ENCODE measurements at places on chromosomes 3 and 15.

DNA sequence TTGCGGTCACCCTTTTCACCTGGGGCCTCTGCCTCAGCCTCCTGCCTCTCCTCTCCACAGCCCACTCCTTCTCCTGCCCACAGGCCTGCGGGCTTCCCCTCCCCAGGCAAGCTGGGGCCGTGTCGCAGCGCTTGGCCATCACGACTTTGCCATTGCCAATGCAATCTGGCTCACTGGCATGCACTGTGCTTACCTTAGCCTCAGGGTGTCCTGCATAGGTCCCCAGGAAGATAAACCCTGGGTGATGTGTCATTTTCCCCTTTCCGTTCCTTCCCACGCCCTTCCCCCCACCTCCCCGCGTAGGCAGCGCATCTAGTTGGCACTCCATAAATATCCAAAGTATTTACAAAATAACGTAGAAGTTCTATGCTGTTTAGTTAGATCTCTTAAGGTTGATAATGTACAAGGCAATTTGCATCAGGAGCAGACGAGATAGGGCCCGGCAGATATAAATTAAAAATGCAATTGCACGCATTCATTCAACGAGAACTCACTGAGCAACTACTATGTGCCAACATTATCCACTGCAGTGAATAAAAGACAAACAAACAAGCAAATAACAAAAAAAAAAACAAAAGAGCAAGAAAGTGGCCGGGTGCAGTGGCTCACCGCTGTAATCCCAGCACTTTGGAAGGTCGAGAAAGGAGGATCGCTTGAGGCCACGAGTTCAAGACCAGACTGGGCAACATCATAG is 973 bp upstream of the COPG1 start:
- DNase-seq, result no peak

DNA sequence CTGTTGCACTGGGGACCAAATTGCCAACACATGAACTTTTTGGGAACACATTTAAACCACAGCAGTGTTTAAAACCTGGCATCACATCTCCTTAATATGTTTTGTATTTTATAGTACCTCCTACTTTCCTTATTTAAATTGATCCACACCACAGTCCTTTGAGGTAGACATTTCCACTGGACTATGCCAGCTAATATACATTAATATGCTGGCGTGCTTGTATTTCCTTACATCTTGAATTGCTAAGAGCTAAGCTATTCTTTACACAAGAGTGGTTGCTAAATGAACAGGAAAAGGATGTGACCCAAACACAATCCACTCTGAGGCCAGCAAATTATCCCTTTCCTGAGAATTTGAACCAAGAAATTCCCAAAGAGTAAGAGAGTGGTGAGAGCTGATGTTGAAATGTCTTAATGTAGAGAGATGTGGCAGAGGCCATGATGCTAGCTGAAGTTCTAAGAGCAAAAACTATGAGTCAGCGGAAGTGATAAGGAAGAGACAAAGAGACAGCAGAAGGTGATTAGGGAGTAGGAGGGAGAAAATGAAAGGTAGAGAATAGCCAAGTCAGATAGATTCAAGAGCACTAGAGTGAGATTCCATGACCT is 131.2 kb downstream of the CD47 start:
- DNase-seq, result no peak

- no peak for DNase-seq
These were observed 22.2 kb downstream of the TARS3 start for GRCh38 chr15:101702077-101702476.

- DNase-seq, result no peak
These were observed 32.4 kb downstream of the PEAK1 start for GRCh38 chr15:77387365-77388105.

GRCh38 chr3:45932112-45932511 is 11.2 kb upstream of the CXCR6 start:
- no peak for DNase-seq

- no peak for DNase-seq
These were observed 381.2 kb downstream of the WDR72 start for GRCh38 chr15:53378096-53378800.

GRCh38 chr3:144429719-144430121 is 458.1 kb downstream of the DIPK2A start:
- peak; percentile 12 for DNase-seq

GRCh38 chr3:143832433-143832832 is 15.8 kb downstream of the SLC9A9 start:
- DNase-seq, result no peak

DNA sequence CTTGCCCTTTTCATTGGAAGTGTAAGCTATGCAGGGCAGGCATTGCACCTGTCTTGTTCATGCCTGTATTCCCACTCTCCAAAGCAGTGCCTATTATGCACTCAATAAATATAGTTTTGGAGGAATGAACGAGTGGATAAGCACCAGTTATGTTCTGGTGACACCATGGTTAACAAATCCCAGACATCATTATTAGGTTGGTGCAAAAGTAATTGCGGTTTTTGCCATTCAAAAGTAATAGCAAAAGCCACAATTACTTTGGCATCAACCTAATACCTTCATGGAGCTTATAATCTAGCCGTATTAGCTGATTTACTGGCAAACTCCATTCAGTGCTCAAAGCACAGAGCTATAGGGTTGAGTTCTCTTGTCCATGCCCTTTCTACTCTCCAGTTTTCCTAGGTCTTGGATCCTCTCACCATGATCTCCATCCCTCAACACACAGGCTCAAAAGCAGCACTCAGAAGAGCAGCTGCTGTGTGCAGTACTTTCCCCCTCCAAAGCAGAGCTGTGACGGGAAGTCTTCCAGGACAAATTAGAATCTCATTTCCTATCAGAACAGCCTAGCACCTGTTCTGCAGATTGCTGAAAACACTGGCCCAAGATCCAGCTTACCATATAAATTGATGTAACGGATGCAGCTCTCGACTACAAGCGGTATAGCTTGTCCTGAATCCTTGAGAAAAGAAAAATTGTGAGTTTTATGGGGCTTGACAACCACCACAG is 63.2 kb upstream of the RAD18 start:
- no peak for DNase-seq

- DNase-seq, result no peak
These were observed at the start of gene FAM107A for GRCh38 chr3:58577269-58577821. Gene FAM107A (minus strand): TSS chr3:58577391. CDS start chr3:58569860, 7,531 bp downstream.

- peak; percentile 24 for DNase-seq
These were observed 31.0 kb downstream of the HEG1 start for GRCh38 chr3:125024817-125025216.

GRCh38 chr3:187593451-187593850 is 76.7 kb downstream of the SST start:
- no peak for DNase-seq

DNA sequence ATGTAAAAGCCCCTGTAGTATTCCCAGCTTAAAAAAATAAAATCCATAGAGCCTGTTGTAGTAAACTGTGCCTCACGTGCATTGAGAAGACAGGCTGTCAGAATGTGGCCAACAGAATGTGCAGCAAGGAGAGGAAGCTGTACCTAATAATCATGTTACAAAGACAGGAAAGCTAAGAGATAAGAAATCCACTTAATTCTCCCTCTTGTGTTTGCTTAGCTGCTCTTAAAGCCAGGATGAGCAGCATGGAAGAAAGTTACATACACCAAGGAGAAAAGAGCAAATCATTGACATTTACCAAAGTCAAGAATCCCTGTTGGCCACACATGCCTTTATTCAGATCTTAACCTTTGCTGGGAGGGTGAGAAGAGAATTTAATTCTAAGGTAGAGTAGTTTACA is 85.9 kb downstream of the TNIK start:
- DNase-seq, result no peak

- peak; percentile 86 for DNase-seq
These were observed 71.9 kb downstream of the MGLL start for GRCh38 chr3:127750226-127751031.

GRCh38 chr3:160977773-160978172 is 127.4 kb downstream of the B3GALNT1 start:
- DNase-seq, result no peak

DNA sequence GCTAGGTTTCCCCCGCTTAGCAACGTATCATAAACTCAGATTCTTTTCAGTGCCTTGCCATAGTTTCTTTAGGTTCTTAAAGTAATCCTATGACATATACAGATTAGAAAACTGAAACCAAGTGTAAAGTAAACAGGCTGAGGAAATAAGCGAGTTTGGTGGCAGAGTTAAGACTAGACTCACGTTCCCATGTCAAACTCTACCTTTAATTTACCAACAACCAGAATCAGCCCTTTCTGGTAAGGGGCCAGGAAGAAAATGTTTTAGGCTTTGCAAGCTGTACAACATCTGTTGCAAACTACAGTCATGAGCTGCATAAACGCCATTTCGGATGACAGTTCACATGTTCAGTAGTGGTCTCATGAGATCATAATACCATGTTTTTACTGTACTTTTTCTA is 128.0 kb upstream of the PRICKLE2 start:
- peak; percentile 47 for DNase-seq

DNA sequence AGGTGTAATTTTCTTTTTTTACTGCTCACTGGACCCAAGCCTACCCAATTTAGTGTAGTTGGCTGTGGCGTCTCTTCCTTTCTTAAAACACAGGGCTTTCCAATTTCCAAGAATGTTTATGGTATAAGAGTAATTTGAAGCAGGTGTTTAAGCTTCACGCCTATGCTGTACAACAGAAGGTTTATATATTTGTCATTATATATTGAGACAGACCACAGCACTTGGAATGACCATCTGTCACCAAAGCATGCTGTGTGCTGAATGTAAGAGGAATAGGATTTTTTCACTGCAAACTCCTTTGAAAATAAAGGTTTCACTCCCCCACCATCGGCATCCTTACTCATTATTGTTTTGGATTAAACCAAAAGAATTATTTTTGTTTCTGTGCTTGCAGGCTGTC is 325.7 kb downstream of the OTOL1 start:
- DNase-seq, result no peak

DNA sequence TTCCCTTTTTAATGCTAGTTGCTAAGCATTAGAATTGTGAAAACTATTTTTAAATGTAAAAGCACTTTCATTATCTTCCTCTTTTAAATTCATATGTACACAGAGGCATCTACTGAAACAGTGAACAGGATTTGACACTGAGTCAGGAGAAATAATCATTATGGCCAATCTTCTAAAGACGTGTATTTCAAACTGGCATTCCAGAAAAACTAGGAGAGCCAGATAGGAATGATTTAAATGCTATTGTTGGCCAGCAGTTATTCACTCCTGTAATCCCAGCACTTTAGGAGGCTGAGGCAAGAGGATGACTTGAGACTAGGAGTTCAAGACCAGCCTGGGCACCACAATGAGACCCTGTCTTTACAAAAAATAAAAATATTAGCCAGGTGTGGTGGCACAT is 67.6 kb upstream of the RAP2B start:
- DNase-seq, result no peak

DNA sequence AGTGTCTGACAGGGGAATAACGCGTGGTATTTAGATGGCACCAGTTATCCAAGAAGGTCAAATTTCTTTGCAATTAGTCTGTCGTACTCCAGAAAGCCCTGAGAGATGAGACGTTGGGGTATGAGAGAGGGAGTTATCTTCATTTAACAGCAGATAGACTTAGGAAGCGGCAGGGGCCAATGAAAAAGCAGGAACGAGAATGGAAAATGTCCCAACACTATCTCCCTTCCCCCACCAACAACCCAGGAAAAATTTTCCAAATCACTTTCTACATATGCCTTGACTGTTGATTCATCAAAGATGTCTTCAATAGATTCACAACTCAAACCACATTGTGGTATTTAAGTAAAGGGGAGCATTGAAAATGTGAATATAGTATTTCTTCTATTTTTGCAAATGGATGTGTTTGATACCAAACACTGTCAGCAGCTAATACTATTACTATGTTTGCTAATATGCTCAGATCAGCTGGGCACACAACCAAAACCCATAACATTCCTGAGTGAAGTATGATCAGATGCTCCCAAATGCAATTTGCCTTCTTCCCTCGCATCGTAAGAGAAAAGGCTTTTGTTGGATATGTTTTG is 13.3 kb upstream of the GREM1 start:
- no peak for DNase-seq

DNA sequence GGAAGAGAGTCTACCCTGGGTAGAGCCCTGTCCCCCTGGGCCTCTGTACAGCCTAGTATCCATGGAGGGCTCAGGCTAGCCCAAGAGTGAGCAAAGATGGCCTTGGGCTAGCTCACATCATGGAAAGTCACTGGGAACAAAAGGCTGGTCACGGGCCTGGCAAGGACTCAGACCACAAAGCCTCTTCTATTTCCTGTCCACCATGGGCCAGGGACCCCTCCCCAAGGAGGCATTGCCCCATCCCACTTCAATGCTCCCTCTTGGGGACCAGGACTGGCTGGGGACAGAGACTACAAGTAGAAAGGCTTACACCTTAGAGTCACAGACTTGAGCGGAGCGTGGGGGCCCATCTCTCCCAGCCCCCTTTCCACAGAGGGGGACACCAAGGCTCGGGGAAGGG is 16.9 kb downstream of the DUSP7 start:
- DNase-seq, result no peak

DNA sequence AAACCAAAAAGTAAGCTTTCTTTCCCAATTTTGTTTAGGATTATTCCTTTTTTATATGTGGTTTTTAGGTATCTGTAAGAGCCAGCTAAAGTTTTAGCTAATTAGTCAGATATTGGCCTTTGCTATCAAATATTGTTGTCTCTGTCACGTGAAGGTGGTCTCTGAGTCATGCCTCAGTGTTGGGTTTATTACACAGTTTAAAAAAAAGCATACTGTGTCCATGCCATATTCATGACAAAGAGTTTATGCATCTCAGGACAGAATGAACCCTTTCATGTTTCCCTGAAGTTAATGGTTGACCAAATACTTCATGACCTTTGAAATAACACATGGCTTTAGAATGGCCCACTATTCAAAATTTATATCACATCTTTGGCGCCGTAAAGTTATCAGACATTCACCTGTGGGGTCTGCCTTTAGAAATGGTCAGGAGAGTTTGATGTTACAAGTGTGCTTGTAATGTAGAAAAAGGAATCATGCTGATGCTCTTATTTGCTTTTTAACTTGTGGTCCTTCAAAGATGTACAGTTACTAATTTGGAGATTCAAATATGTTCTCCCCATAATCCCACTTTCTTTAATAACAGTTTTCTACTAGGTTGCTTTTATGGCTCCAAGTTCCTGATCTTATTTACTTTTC is 101.5 kb downstream of the MYRIP start:
- no peak for DNase-seq

GRCh38 chr15:49675041-49675440 is 54.2 kb downstream of the DTWD1 start:
- DNase-seq, result no peak

DNA sequence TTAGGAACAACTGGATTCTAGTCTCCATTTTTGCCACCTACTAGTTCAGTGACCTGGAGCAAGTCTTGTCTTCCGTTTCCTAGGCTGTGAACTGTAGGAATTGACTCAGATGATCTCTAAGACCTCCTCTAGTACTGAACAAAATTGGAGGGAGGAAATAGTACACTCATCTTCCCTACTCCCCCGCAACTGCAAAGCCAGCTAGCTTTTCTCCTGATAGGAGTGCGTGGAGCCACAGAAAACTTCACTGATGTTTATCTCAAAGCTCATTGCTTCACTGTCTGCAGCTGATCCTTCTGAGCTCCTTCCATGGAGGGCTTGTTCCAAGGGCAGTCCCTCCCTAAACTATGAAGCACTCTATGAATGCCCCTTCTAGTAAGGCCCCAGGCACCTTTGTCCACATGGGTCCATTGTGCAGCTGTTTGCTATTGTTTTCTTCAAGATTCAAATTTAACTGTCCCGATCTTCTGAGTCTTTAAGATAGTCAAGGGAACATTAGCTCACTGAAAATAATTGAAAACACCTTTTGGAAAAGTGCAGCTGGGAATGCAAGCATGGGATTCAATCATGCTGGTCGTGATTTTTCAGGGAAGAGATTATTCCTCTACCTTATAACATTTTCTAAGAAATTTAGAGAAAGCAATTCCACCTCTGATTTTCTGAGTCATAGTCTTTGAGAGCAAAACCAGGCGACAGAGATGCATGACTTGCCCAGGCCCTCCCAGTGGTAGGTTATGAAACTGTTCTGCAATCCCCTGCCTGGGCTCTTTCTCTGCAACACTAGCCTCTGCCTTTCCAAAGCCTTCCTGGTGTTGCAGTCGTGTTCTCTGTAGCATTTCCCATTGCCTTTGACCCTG is 24.3 kb downstream of the FILIP1L start:
- DNase-seq, result no peak
